ENCODE measurements at places on chromosomes 2 and 18. TPM values are rescaled to one million over a fixed set of nuclear protein-coding genes. Genes with fewer than 3 reads are reported as not detected.

GRCh38 chr2:29724282-29724681 is 197.1 kb downstream of the ALK start:
- DNase-seq, result no peak
- peaks cover 21% of the 10 kb centered on the region for H3K4me1 ChIP-seq

- H3K36me3 ChIP-seq, result no peaks in the 10 kb centered on the region
- no peaks in the 10 kb centered on the region for H3K4me1 ChIP-seq
- H3K27ac ChIP-seq, result no peak overlapping the region
- no peak for DNase-seq
- H3K4me3 ChIP-seq, result no peak overlapping the region
These were observed 19.9 kb downstream of the MBOAT2 start for GRCh38 chr2:8983571-8983970.

- H3K4me1 ChIP-seq, result no peaks in the 10 kb centered on the region
- H3K36me3 ChIP-seq, result no peaks in the 10 kb centered on the region
- DNase-seq, result no peak
- peak overlapping the region; percentile 15 for H3K27ac ChIP-seq
- no peaks in the 10 kb centered on the region for H3K27me3 ChIP-seq
These were observed 68.9 kb upstream of the LTBP1 start for GRCh38 chr2:32877587-32878510.

DNA sequence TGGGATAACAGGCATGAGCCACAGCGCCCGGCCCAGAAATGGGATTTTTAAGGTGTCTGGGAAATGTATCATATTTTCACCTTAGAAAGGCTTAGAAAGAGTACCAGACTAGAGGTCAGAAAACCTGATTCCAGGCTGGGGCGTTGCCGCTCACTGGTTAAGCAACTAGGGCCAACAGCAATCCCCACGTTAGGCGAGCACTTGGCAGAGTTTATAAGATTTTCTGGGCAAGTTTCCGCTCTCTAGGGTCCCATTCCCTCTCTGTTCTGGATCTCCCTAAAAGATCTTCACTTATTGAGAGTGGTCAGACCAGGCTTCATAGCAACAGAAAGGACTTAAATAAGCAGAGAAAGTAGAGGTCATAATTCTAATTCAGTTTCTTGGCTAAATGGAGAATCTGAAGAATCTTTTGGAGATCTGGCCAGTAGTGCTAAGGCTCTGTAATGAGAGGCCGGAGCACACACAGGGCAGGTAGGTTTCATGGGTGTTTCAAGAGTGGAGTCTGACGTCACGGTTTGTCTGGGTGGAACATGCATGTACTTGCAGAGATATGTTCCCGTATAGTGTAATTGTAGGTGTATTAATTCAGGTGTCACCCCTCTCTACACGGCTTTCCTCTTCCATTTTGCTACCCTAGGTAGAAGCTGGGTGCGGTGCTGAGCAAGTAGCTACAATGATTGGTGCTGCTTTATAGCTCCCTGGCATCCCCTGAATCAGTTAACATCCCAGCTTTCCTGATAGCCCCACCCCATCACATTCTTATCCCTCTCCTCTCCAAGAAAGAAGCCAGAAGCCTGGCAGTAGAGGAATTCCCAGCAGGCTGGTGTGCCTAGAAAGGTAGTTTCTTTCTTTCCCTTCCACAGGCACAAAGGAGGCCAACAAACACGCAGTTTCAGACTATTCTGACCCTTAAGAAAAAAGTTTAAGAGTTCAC is 4.4 kb upstream of the SMAD7 start:
- H3K27me3 ChIP-seq, result no peaks in the 10 kb centered on the region
- no peak overlapping the region for H3K4me3 ChIP-seq
- no peaks in the 10 kb centered on the region for H3K36me3 ChIP-seq

DNA sequence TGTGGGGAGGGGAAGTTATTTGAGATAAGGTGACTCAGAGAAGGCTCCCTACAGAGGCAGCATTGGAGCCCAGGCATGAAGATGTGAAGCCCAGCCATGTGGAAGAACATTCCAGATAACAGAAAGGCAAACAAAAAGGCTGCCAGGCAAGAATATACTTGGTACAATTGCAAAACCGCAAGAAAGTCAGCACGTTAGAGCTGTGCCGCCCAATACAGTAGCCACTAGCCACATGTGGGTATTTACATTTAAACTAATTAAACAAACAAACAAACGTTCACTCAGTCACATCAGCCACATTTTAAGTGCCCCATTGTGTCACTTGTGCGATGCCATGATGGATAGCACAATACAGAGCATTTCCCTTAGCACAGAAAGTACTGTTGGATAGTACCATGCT is 179.6 kb downstream of the SATB2 start:
- no peaks in the 10 kb centered on the region for H3K27me3 ChIP-seq
- H3K4me1 ChIP-seq, result no peaks in the 10 kb centered on the region
- no peak for DNase-seq
- H3K36me3 ChIP-seq, result no peaks in the 10 kb centered on the region

DNA sequence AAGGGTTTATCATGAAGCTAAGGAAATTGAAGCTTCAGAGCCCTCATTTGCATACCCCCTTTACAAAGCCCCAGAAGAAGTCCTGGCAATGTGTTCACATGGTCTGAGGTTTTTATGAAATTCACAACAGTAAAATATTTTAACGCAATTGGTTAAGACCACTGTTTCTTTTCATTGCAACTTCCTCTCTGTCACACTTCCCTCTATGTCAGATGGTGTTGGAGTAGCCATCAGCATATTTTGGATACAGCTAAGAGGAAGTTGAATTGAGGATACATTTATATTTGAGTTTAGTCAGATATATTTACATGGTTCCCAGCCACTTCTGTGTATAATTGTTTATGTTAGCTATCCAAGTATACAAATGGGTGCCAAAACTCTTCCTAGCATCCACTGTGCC is 170.0 kb downstream of the TXNL1 start:
- no peak for DNase-seq
- no peak overlapping the region for H3K4me3 ChIP-seq
- H3K27ac ChIP-seq, result peak overlapping the region; percentile 12
- no peaks in the 10 kb centered on the region for H3K4me1 ChIP-seq
- H3K27me3 ChIP-seq, result no peaks in the 10 kb centered on the region

- H3K36me3 ChIP-seq, result no peaks in the 10 kb centered on the region
- no peak overlapping the region for H3K27ac ChIP-seq
- DNase-seq, result no peak
These were observed 330.7 kb downstream of the MTX2 start for GRCh38 chr2:176599796-176600485.

DNA sequence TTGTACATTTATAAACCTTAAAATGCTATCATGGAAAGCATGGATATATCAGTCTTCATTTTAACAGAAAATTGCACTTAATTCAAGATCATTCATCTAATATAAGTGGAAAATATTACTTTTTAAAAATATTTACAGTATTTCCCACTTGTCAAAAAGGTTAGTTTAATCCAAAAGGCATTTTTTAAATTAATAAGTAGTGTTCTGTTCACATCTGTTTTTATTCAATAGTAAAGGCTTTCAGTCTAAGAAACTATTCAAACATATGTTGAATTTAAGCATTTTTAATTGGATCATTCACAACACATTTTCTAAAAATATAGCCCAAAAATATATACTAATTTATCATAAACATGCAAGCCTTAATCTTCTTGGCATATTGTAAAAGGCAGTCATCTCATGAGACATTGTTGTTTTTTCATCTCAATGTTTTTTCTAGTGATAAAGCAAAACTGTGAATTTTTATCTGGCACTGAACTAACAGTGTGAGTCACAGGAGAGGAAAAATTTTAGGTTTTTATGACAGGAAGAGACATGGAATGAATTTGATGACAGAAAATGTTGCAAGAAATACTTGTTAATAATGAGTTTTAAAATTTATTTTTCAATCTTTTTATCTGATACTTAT is 1642.5 kb upstream of the TMEFF2 start:
- no peak overlapping the region for H3K27ac ChIP-seq
- H3K4me1 ChIP-seq, result no peaks in the 10 kb centered on the region
- H3K4me3 ChIP-seq, result no peak overlapping the region
- H3K27me3 ChIP-seq, result no peaks in the 10 kb centered on the region

GRCh38 chr2:45867349-45867748 is 215.9 kb downstream of the PRKCE start:
- no peak for DNase-seq
- H3K36me3 ChIP-seq, result no peaks in the 10 kb centered on the region
- H3K4me1 ChIP-seq, result no peaks in the 10 kb centered on the region

- H3K36me3 ChIP-seq, result no peaks in the 10 kb centered on the region
- no peak overlapping the region for H3K4me3 ChIP-seq
- no peaks in the 10 kb centered on the region for H3K27me3 ChIP-seq
- H3K27ac ChIP-seq, result peak overlapping the region; percentile 46
- no peak for DNase-seq
- H3K4me1 ChIP-seq, result no peaks in the 10 kb centered on the region
These were observed 121.1 kb upstream of the PID1 start for GRCh38 chr2:229392196-229392595.

DNA sequence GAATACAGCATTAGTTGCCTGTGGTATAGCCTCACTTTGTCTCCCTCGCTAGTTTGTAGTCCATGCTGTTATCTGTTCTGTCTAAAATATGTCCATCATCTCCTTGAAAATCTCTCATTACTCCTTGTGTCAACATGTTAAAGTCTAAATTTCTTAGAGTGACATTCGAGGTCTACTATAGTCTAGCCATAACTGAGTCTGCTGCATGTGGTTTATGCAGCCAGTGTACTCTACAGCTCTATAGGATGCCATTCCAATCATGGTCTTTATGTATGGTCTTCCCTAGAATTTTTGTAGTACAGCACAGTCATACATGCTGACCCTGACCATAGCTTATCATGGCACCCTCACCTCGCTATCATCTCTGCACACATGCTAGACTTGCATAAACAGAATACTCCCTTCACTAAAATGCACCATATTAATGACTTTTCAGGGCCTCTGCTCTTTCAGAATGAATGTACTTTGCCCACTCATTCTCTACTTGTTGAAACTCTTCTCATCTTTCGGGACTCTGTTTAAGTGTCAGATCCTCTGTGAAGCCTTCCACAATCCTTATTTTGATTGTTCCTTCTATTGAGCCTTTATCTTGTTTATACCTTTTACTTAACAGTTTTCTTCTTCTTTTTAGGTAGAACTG is 12.8 kb downstream of the TANK start:
- peaks cover 30% of the 10 kb centered on the region for H3K4me1 ChIP-seq
- H3K27ac ChIP-seq, result no peak overlapping the region
- no peak for DNase-seq
- no peaks in the 10 kb centered on the region for H3K36me3 ChIP-seq

GRCh38 chr2:200863782-200864175 is 679 bp downstream of the CLK1 start:
- peak overlapping the region; percentile 100 for H3K27ac ChIP-seq
- H3K4me1 ChIP-seq, result peaks cover 61% of the 10 kb centered on the region
- H3K36me3 ChIP-seq, result peaks cover 23% of the 10 kb centered on the region
- DNase-seq, result no peak
- H3K4me3 ChIP-seq, result peak overlapping the region; percentile 88

GRCh38 chr2:6728156-6728555 is 137.6 kb downstream of the CMPK2 start:
- no peak for DNase-seq
- no peaks in the 10 kb centered on the region for H3K36me3 ChIP-seq
- H3K4me3 ChIP-seq, result no peak overlapping the region
- H3K27me3 ChIP-seq, result no peaks in the 10 kb centered on the region
- H3K4me1 ChIP-seq, result no peaks in the 10 kb centered on the region

DNA sequence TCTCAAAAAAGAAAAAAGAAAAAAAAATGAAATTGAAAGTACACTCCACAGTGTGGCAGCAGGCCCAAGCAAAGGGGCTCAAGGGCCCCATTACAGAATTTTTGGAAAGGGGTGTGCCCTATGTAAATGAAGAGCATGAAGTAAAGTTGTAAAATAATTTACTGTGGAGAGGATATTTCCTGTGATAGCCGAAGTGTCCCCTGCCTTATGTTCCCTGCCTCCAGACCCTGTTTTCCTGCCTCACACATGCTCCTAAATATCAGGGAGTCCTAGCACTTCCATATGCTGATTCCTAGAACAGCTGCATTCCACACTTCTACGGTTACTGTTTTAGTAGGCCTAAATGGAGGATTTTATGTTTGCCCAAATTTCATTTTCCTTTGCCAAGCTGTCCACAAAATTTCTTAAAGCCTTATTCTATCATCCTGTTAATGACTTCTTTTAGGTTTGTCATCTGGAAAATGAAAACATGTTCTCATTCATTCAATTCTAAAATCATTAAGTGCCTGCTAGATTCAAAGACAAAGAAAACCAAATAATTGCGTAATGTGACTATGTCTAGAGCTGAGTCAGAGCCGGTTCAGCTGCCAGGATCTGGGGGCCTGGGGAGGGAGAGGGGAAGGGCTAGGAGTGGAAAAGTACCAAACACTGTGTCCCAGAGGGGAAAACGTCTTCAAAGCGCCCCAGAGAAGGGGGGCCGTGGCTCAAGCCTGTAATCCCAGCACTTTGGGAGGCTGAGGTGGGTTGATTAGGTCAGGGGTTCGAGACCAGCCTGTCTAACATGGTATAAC is 25.9 kb upstream of the IMPA2 start:
- DNase-seq, result peak; percentile 83
- H3K27me3 ChIP-seq, result no peaks in the 10 kb centered on the region
- no peaks in the 10 kb centered on the region for H3K36me3 ChIP-seq
- no peak overlapping the region for H3K27ac ChIP-seq
- no peak overlapping the region for H3K4me3 ChIP-seq
- H3K4me1 ChIP-seq, result peaks cover 10% of the 10 kb centered on the region

DNA sequence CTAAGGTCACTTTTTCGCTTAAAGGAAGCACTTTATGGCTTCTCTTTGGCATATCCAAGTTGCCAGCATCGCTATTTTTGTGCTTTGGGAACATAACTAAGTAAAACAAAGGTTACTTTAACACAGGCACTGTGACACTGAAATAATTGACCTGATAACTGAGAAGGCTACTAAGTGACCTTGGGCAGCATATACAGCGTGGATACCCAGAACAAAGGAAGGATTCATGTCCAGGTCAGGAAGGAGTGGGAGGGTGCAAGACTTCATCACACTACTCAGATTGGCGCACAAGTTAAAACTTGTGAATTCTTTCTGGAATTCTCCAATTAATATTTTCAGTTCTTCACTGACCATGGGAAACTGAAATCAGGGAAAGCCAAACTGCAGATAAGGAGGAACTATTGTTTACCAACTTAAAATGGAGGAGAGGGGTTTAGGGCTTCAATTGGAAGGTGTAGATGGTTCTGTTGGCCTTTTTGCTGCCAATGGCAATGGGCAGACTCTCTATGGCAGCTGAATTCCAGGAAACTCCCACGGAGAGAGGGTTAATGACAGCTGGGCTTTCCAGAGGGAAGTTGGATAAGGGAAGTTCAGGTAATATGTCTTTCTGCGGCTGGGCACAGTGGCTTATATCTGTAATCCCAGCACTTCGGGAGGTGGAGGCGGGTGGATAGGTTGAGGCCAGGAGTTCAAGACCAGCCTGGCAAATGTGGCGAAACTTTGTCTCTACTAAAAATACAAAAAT is 45.3 kb downstream of the COMMD1 start:
- no peaks in the 10 kb centered on the region for H3K4me1 ChIP-seq
- no peaks in the 10 kb centered on the region for H3K36me3 ChIP-seq
- peak; percentile 11 for DNase-seq
- no peaks in the 10 kb centered on the region for H3K27me3 ChIP-seq

GRCh38 chr18:57014772-57015413 is 132.0 kb upstream of the BOD1L2 start:
- H3K27me3 ChIP-seq, result no peaks in the 10 kb centered on the region
- no peak overlapping the region for H3K4me3 ChIP-seq
- no peak overlapping the region for H3K27ac ChIP-seq
- no peaks in the 10 kb centered on the region for H3K36me3 ChIP-seq
- DNase-seq, result peak; percentile 26
- H3K4me1 ChIP-seq, result no peaks in the 10 kb centered on the region

The NEB gene
- total RNA-seq, result not detected

The SPATA3 gene
- not detected for total RNA-seq

The FRZB gene
- total RNA-seq, result 6.7 TPM

The PLEK gene
- total RNA-seq, result 0.45 TPM

The CABYR gene
- 9.4 TPM for total RNA-seq

The GNLY gene
- not detected for total RNA-seq

The ELOA2 gene
- not detected for total RNA-seq

The OTOS gene
- total RNA-seq, result not detected

The ASIC4 gene
- not detected for total RNA-seq

The METTL5 gene
- total RNA-seq, result 1.4 TPM

The APCDD1 gene
- total RNA-seq, result 47.8 TPM

The MAP3K19 gene
- not detected for total RNA-seq

All from stomach (tissue), 19 donors.